ENCODE measurements at places on chromosomes 12 and 14. TPM values are rescaled to one million over a fixed set of nuclear protein-coding genes. Genes with fewer than 3 reads are reported as not detected.

The CLEC1B gene
- not detected for total RNA-seq

The NKX2-1 gene
- total RNA-seq: not detected

The SLC35F4 gene
- not detected for total RNA-seq

The ETFRF1 gene
- total RNA-seq: 8.6 TPM

The KLHL33 gene
- total RNA-seq: not detected

The KLHDC2 gene
- total RNA-seq: 26.8 TPM

DNA sequence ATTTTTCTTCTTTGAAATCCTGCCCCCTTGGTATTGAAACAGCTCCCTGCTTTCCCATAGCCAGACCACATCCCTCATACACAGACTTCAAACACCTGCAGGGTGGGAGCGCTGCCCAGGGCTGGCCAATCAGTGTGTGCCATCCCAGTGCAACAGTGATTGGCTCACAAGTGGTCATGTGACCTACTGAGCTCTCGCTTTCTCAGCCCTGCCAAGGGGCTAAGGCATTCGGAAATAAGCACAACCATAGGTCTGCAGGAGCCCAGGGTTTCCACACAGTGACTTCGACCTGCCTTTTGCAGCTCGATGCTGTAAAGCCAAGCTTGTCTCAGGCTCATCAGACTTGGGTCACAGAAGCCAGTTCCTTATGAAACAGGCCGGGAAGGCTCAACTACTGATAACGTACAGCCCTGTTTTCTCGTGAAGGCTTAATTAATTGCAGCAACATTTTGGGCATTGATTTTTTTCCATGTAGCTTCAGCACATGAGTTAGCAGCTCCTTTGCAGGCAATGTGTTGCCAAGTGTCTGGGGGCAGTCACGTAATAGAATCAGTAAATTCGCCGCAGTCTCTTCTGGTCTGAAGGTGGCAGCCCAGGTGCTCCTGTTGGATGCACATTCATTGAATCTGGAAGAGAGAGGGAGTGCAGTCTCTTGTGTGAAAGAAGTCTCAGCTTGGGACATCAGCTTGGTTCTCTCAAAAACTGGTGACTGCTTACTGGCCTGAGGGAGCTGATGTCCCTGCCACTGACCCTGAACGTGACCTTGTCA lies 1091.8 kb downstream of the AACS start:
- H3K27me3 ChIP-seq: no peaks in the 10 kb centered on the region
- H3K36me3 ChIP-seq: no peaks in the 10 kb centered on the region
- no peak overlapping the region for H3K27ac ChIP-seq
- no peak for DNase-seq
- no peaks in the 10 kb centered on the region for H3K4me1 ChIP-seq
- H3K4me3 ChIP-seq: no peak overlapping the region

- no peaks in the 10 kb centered on the region for H3K36me3 ChIP-seq
- H3K27me3 ChIP-seq: peaks cover 52% of the 10 kb centered on the region
- peak within 1 kb of the TSS; percentile 61 for H3K4me3 ChIP-seq
- no peak for DNase-seq
- no peak within 1 kb of the TSS for H3K27ac ChIP-seq
- no peaks in the 10 kb centered on the region for H3K4me1 ChIP-seq
These were observed at the start of gene LRRC9 for GRCh38 chr14:59919570-59920377. Gene LRRC9, plus strand, starts transcription at chr14:59920144.

DNA sequence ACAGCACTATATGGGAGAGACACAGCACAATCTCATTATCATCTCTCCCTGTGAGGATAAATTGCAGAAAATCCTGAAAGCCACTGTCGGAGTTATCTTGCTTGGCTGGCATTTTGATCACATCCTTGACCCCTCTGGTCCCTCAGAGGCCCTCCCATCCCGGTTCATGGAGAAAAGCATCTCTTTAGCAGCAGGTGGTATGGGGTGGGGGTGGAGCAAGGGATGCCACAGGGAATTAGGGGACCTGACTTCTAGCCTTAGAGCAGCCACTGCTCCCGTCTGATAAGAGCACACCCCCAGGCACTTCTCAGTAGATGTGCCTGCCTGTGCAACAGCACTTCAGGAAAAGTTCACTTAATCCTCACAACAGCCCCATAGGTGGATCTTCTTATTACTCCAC lies 38.6 kb downstream of the GRIN2B start:
- no peak overlapping the region for H3K27ac ChIP-seq
- H3K27me3 ChIP-seq: no peaks in the 10 kb centered on the region
- H3K4me1 ChIP-seq: peaks cover 14% of the 10 kb centered on the region
- no peak overlapping the region for H3K4me3 ChIP-seq
- no peak for DNase-seq

DNA sequence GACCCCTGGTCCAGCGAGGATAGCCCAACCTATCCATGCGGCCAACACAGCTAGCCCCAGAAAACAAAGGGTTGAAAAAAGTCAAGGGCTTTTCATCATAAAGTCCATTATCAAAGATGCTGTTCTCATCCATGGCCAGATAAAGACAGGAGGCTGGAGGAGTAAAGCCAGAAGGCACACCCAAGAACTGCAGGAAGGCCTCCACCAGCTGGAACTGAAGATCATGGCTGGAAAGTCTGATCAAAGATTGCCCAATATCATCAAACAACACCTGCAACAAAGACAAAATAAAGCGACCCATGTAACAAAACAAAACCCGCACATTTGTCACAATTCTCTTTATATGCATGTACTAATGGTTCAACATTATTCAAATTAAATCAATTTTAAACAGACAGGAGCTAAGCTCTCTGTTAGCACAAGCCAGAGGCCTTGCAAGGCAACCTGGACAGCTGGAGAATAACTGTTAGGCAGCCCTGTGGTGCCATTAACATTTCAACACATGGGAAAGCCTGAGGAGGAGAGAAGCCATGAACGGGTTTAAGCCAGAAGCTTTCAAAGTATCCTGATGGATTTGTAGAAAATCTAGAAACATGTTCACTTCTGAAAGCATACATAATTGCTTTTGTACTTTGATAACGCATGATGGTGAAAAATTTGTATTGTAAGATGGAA lies 34.1 kb downstream of the PSMC1 start:
- no peak overlapping the region for H3K4me3 ChIP-seq
- no peak for DNase-seq
- H3K36me3 ChIP-seq: no peaks in the 10 kb centered on the region
- no peak overlapping the region for H3K27ac ChIP-seq
- H3K4me1 ChIP-seq: no peaks in the 10 kb centered on the region

- H3K4me1 ChIP-seq: no peaks in the 10 kb centered on the region
- no peaks in the 10 kb centered on the region for H3K27me3 ChIP-seq
- no peak overlapping the region for H3K4me3 ChIP-seq
- no peak overlapping the region for H3K27ac ChIP-seq
- no peak for DNase-seq
These were observed 10.3 kb downstream of the MIS18BP1 start for GRCh38 chr14:45242706-45243105.

DNA sequence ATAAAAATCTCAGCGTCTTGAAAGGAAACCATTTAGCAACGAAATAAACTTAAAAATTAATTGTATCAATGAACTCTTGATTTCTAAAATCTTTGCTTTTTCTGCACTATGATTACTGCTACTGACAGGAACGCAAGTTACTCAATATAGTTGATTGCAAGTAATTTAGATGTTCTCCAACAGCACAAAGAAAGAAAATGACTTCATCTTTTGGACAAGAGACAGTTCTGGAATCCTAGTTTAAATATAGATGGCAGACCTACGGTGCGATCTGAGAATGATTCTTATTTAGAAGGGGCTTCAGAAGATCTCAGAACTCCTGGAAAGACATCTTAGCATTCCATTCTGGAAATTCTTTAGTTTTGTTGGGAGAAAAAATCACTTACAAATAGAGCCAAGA lies 1.4 kb upstream of the SUDS3 start:
- H3K4me3 ChIP-seq: no peak overlapping the region
- H3K27me3 ChIP-seq: no peaks in the 10 kb centered on the region
- peaks cover 16% of the 10 kb centered on the region for H3K4me1 ChIP-seq
- no peak for DNase-seq

DNA sequence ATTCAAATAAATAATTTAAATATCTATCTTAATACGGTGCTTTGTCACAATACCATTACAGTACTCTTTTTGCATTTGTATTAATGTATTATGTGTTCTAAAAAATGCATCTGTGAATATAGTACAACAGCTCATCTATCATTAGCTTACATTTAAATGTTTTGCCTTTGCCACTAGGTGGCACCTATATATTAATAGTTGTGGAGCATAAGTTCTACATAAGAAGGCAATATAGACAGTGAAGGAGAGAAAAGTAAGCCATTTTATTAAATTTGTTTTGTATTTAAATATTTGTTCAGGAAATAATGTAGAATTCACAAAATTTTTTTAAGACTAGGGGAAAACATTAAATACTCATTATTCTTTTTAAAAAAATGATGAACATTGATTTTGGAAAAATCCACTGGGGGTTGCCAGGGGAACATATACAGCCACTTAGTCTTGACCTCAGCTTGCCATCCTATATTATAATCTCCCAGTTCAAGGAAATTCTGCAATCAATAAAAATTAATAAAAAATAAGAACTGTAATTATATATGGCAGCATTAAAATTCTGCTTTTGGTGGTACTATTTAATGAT lies 9.8 kb downstream of the CCER1 start:
- DNase-seq: no peak
- H3K27me3 ChIP-seq: no peaks in the 10 kb centered on the region
- no peaks in the 10 kb centered on the region for H3K36me3 ChIP-seq
- no peak overlapping the region for H3K27ac ChIP-seq
- H3K4me3 ChIP-seq: no peak overlapping the region
- no peaks in the 10 kb centered on the region for H3K4me1 ChIP-seq

- no peak overlapping the region for H3K27ac ChIP-seq
- peaks cover 28% of the 10 kb centered on the region for H3K4me1 ChIP-seq
- peaks cover 1% of the 10 kb centered on the region for H3K36me3 ChIP-seq
- no peak for DNase-seq
- H3K4me3 ChIP-seq: no peak overlapping the region
These were observed 125.9 kb upstream of the ATF1 start for GRCh38 chr12:50637870-50638481.

DNA sequence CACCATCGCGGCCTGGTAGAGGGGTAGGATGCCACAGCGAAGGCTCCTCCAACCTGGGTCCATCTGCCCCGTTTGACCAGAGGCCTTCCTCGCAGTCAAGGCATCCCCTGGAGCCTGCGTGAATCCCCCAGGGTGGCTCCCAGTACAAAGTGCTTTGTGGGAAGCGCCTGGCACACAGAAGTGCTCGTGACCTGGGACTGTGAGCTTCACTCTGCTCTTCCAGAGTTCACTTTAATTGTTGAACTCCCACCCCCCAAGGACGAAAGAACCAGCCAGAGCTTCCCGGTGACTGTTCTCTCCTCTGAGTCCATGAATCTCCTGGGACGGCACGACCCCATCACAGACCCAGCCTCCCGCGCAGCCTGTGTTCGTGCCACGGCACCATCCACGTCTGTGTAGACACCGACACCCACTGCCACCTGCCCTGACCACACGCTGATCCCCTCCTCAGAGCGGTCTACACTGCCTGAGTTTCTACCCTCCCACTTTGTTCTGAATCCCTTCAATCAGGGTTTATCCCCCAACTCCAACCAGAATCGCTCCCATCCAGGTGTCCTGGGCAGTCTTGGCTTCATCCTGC lies 15.9 kb downstream of the P2RX2 start:
- no peak for DNase-seq
- H3K4me1 ChIP-seq: no peaks in the 10 kb centered on the region
- H3K4me3 ChIP-seq: no peak overlapping the region
- H3K36me3 ChIP-seq: peaks cover 59% of the 10 kb centered on the region

DNA sequence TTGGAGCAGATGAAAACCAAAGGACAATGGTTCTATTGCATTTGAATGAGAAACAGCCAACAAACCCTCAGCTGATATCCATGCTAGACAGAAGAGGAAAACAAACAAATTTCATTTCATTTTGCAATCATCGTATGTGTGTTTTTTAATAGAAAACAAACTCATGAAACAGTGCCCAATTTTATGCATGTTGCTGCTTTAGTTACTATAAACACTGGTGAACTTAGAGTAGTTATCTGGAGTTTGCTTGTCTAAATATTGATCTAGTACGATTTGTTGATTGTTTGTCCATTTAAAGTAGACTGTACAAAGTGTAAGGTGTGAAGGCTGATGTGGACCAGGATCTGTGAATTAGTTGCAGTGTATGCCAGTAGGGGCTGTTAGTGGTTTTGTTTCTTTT lies 166.6 kb downstream of the KITLG start:
- peaks cover 12% of the 10 kb centered on the region for H3K4me1 ChIP-seq
- H3K4me3 ChIP-seq: no peak overlapping the region
- no peaks in the 10 kb centered on the region for H3K36me3 ChIP-seq
- H3K27me3 ChIP-seq: no peaks in the 10 kb centered on the region
- DNase-seq: no peak

DNA sequence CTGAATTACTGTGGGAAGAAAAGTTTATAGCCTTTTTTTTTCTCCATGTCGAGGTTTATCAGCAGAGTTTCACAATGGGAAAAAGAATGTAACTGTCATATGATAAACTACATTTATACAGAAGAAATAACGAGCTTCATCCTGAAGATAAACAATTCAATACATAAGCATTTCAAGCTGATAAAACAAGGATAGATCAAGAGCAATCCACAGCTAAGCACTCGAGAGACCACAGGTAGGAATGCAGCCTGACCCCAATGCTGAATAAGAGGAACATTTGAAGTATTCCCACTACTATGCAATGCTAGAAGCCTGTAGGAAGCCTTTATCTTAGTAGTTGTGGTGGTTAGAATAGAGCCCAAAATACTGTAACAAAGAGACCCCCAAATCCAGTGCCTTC lies 32.6 kb upstream of the DAAM1 start:
- H3K27ac ChIP-seq: no peak overlapping the region
- no peaks in the 10 kb centered on the region for H3K4me1 ChIP-seq
- no peaks in the 10 kb centered on the region for H3K27me3 ChIP-seq
- DNase-seq: no peak

DNA sequence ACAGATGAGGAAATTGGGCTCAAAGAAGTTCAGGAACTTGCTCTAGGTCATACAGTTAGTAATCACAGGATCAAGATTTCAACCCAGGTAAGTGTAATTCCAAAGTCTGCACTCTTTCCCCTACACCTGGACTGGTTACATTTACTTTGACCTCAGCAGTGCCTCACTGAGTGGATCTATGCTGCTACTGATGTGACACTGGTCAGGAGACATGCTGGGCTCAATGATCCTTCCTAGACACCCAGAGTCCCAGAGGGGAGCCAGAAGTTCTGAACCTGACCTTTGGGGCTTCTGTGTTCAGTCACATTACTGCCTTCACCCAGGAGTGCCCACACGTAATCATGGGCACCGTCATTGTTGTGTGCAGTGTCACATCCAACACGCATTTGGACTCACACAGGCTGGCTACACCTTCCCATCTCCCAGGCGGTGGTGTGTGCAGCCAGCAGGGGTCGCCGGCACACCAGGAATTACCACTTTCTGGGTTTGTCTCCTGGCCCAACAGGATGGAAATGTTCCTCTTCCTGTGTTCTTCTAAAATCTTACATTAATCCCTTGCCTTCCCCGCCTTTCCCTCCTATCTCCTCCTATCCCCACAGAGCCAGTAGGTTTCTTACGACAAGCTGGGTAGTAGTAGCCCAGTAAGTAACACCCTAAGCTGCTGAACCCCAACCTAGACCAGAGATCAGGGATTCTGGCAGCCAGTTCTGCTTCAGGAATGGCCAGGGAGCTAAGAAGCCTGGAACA lies 25.6 kb downstream of the CALCOCO1 start:
- peak; percentile 89 for DNase-seq
- H3K27me3 ChIP-seq: peaks cover 98% of the 10 kb centered on the region
- no peaks in the 10 kb centered on the region for H3K36me3 ChIP-seq

GRCh38 chr12:110314308-110314707 lies 33.3 kb downstream of the ATP2A2 start:
- H3K27ac ChIP-seq: no peak overlapping the region
- H3K36me3 ChIP-seq: peaks cover 87% of the 10 kb centered on the region
- H3K27me3 ChIP-seq: no peaks in the 10 kb centered on the region

GRCh38 chr12:24838531-24838950 lies 110.4 kb downstream of the BCAT1 start:
- H3K27ac ChIP-seq: no peak overlapping the region
- no peaks in the 10 kb centered on the region for H3K27me3 ChIP-seq
- H3K4me1 ChIP-seq: no peaks in the 10 kb centered on the region
- DNase-seq: no peak

All from Calu3 (cell line).